ENCODE measurements at places on chromosomes 1 and 21. TPM values are rescaled to one million over a fixed set of nuclear protein-coding genes. Genes with fewer than 3 reads are reported as not detected.
A peak's percentile ranks its signal among the peaks of the same experiment; 100 is the strongest.

The MTR gene
- 30.4 TPM for total RNA-seq

The CAPN8 gene
- 158 TPM for total RNA-seq

The ANKRD45 gene
- total RNA-seq: not detected

The HIVEP3 gene
- 9.0 TPM for total RNA-seq

The DMBX1 gene
- total RNA-seq: 0.88 TPM

The VANGL2 gene
- 2.3 TPM for total RNA-seq

- DNase-seq: no peak
Measured at GRCh38 chr1:224880593-224881307, 48.7 kb upstream of the DNAH14 start.

DNA sequence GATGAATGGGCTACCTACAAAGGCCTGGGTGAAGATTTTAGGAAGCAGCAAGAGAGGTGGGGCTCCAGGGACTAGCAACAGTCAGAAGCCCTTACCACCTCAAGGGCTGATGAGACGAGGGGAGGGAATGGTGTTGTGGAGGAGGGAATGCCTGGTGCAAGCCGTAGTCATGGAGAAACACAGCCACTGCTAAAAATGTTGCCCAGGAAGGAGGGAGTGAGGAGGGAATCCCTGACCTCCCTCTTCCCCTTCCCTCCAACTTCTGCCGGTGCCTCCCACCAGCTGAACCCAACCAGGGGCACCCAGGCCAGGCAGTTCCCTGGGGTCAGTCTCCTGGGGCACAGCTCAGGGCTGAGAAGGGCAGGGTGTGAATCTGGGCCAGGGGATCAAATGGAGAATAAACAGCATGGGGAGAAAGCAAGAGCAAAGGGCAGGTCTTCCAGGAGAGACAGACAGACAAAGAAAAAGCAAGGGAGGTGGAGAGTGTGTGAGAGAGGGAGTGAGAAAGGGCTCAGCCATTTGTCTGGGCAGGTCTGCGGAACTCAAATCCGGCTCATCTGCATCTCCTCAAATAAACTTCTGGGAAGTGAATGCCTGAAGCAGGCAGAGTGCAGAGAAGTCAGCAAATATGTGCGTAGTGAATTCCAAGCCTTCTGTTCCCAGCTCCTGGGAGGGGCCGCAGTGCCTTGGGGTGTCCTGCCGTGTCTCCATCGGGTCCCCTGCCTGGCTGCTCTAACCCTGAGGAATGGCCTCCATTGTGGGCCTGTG, 27.1 kb upstream of the POU3F1 start:
- DNase-seq: no peak

DNA sequence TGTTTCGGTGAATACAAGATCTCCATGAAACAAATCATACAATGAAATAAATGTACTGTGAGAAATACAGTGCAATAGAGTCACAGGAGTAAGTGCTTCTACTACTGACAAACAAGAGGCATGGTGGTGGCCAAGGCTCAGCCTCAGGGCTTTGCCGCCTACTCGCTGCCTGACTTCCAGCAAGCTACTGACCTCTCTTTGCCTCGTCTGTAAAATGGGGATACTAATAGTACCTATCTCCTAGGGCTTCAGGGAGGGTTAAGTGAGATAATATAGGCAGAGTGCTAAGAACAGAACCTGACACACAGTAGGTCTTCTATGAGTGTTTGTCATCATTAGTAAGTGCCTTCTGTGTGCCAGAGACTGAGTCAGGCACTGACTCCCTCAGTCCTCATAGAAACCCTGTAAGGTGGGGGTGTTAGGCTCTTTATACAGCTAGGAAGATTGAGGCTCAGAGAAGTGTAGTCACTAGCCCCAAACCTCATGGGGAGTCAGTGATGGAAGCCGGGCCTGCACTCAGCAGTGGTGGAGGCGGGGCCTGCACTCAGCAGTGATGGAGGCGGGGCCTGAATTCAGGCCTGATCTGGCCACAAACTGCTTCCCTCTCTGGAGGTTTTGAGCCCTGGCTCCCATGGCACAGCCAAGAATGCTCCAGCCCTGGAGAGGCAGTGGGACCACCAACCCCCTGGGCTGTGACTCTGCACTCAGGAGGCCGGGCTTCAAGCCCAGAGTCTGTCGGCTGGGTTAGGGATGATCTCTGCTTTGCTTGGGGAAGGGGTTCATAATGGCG, 6.8 kb downstream of the BSND start:
- DNase-seq: no peak

- DNase-seq: no peak
Measured at GRCh38 chr21:42079008-42079938, 8.2 kb downstream of the UMODL1 start.

DNA sequence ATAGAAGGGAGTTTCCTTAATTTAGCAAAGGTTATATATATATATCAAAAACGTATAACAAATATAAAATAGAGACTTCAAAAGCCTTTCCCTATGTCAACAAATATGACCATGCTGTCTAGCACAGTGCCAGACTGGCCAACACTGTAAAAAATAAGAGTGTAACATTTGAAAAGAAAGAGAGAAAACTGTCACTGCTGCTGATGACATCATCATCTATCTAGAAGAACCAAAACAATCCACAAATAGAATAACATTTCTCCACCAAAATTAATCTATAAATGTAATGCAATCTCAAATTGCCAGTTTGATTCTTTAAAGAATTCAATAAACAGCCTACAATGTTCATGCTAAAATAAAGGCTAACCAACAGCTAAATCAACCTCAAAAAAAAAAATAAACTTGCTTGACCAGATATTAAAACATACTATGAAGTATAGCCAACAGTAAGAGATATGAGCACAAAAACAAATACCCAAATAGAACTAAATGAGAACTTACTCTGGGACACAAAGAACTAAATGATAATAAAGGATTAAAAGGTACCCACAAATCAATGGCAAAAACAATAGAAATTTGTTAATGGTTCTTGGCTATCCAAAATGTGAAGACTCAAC, 50.2 kb downstream of the ENAH start:
- no peak for DNase-seq

DNA sequence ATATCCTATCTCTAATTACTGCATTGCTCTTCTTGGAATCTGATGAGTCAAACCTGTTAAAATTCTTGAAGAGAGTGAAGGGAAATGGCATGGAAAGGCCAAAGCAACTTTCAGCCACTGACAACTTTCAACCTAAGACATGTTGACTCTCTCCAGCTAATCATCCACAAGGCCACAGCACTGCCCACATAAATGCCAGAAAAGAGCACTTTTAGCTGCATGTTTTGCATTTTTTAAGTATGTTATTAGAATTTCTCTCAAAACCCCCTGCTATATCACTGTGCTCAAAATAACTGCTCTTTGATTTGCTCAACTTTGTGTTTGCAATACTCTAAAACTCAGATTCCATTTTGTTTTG, 352.5 kb downstream of the ADGRL2 start:
- DNase-seq: no peak

DNA sequence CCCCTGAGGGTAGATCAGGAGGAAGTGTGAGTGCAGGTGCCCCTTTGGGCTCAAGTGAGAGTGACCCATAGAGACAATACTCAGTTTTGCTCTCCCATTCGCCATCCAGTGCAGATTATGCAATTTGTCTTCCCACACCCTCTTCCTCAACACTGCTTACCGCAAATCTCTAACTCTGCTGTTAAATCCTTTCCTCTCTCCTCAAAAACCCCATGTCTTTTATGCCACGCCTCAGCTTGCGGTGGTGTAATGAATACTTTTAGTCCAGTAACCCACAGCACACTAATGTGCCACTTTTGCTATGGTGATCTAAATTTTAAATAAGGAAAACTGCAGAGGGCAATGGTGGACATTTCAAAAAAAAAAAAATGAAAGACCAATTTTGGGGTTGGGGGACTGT, 57.7 kb downstream of the PRRX1 start:
- DNase-seq: no peak

DNA sequence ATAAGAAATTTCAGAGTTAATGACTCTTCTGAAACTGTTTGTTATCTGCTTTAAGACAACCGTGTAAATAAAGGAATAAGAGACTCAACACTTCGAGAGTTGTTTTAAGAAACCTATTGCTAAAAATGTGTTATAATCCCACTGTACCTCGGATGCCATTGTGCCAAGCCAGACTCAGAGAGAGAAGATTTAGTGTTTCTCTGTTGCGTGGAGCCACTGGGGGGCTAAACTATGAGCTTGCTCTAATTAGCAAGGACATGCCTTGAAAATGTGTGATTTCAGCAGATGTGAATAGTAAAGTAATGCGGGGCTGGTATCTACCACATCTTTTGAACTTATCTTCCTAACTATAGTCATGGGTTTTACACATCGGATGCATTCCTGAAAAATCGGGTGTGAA, 56.2 kb upstream of the TARBP1 start:
- no peak for DNase-seq

GRCh38 chr1:86938450-86938849, 24.0 kb downstream of the HS2ST1 start:
- DNase-seq: peak; percentile 30

DNA sequence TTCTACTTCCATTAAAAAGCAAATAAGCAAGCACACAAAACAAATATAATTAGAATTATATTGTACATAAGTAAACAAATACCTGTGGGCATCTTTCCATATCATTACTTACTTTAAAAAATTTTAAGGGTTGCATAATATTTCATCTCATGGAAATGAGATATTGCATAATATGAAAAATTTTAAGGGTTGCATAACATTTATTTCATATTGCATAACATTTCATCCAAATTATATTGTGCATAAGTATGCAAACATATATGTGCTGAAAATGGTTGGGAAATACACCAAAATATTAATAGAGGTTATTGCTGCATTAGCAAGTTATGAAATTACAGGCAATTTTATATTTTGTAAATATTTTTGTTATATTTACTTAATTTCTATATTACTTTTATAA, 213.7 kb downstream of the KCNH1 start:
- no peak for DNase-seq

- DNase-seq: no peak
Measured at GRCh38 chr1:55848906-55849305, 633.7 kb upstream of the USP24 start.

GRCh38 chr1:1421147-1421906, at the start of gene ANKRD65:
Gene ANKRD65 (minus strand): TSS chr1:1421276. CDS start chr1:1421005, 271 bp downstream.
- DNase-seq: no peak

GRCh38 chr1:156712626-156713025, 7.2 kb upstream of the CRABP2 start:
- DNase-seq: no peak

DNA sequence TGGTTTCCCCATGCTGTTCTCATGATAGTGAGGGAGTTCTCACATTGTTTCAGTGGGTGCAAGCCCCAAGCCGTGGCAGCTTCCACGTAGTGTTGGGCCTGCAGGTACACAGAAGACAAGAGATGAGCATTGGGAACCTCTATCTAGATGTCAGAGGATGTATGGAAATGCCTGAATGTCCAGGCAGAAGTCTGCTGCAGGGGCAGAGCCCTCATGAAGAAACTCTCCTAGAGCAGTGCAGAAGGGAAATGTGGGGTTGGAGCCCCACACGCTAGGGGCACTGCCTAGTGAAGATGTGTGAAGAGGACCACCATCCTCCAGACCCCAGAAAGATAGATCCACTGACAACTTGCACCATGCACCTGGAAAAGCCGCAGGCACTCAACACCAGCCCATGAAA, 17.0 kb downstream of the GPR161 start:
- DNase-seq: no peak

DNA sequence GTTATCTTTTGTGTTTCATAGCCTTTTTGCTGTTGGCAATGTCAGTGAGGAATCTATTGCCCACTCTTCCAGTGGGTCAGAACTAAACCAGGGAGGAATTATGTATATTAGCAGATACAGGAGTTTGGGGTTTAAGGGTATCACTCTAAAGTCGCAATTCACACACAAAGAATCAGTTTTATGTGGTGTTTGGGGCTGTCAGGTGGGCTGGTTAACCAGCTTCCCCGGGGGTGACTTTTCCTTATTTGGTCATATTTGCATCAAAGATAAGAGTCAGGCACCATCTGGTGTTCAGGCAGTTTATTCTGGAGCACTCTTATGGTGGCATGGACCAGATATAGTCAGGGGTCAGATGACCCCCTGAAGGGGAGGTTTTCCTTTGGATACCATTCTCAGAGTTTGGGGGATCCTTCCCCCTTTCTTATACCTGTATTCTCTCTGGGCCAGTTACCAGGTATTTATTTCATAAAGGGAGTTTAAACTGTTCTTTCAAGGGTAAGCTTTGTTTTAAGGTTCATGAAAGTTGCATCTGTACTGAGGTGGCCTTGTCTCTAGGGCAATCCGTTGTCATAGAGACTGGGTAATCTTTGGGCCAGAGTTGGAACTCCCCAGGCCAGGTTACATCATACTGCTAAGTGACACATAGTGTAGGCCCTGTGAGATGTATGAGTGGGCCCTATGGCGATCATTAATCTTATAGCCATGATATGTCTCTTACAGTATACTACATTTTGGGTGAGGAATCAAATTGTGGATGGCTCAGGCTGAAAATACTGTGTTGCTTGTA, 148.2 kb downstream of the RWDD3 start:
- DNase-seq: no peak

DNA sequence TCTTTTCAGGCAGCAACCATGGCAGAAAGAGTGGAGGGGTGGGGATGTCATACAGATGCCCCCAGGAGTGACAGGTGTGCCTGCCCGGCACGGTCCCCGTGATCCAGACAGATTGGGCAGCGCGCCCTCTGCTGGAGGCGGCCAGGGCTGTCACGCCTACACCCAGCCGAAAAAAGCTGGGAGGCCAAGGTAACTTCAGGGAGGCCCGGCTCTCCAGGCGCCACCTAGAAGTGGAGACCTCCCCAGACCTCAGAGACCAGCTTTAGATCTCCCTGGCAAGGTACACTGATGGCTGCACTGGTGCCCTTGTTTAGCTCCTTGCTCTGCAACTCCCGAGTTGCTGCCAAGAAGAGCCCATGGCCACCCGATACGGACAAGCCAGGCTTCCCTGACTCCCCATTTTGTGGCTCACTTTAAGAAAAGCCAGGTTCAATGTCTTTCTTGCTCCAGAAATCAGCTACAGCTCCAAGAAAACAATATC, 6.6 kb downstream of the GOLT1A start:
- DNase-seq: peak; percentile 87

DNA sequence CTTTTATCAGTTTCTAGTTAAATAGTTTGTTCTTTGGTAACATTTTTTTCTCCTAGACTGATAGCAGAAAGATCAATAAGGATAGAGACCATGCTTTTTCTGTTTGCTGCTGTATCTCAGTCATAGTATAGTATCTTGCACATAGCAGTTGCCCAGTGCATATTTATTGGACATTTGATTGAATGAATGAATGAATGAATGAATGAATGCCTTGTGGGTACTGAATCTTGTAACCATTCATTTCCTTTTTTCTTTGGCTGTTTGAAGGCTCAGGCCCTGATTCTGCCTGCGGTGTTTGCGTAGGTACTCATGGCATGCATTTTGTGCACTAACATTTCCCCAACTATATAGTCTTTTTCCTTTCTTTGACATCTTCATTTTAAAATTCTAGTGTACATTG, 83.9 kb downstream of the ST3GAL3 start:
- no peak for DNase-seq

GRCh38 chr1:42822800-42823392, 5.7 kb upstream of the SVBP start:
- no peak for DNase-seq

GRCh38 chr1:202233804-202234203, 40.2 kb downstream of the LGR6 start:
- DNase-seq: no peak

DNA sequence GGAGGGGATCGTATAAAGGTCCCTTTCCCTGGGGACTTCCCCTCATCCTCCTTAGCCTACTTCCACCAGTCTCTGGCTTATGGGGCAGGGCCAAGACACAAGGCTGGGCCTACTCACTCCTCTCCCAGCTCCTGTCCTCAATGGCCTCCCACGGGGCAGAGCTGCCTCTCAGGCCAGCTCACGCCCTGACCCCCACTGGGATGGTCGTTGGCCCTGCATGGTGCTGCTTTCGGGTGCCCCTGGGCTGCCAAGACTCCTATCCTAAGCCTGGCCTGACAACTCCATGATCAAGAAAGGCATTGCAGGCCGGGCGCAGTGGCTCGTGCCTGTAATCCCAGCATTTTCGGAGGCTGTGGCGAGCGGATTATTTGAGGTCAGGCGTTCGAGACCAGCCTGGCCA, 6.2 kb downstream of the CPLANE2 start:
- DNase-seq: no peak

Measured in Calu3 (cell line).